Hematopoietic multipotent progenitor cell (in vitro differentiated cells): ENCODE measurements at places on chromosomes 13 and 19.

DNA sequence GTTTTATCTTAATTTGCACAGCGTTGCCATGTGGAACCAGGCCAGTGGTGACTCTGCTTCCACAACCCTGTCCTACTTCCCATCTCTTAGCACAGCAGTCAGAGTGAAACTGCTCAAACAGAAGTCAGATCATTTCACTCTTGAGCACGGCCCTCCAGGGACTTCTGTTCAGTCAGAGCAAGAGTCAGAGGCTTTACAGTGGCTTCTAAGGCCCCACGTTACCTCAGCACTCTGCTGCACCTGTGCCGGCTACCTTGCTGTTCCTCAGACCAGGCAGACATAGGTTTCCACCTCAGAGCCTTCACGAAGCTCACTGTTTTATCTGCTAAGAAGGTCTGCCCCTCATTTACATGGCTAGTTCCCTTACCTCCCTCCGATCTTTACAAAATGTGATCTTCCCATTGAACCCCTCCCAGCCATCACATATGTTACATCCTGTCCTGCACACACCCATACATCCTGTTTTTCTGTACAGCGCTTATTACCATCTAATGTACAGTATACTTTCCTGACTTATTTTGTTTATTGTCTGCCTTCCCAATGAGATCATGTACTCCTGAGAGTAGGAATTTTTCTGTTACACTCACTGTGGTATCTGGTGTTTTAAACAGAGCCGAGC lies 41.6 kb downstream of the TM9SF2 start:
- DNase-seq = no peak

GRCh38 chr19:41321600-41322270 lies 11.8 kb downstream of the CCDC97 start:
- DNase-seq = no peak

DNA sequence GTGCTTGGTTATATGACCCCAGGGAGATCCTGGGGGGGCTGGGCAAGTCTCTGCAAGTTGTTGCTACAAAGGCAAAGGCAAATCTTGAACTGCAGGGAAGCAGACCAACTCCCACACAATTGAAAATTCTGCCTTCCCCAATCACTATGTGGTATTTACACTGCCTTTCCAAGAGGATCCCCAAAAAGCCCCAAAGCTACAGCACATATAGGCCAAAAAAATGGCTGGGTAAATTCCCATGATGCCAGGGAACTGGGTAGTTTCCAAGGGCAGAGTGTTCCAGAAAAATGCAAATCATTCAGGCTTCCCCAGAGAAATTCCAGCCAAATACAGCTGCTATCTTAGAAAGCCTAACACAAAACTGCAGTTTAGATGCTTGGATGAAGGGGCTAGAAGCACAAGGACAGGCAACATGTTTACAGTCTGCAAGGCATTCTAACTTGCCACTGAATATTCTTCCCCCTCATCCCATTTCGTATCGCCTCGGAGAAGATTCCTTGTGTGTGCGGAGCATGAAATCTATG lies 6.2 kb downstream of the FOXO1 start:
- no peak for DNase-seq

GRCh38 chr19:45177817-45178261 lies at the start of gene TRAPPC6A:
TSS of gene TRAPPC6A (minus strand) at chr19:45178237. CDS start at chr19:45178218, 19 bp downstream.
- no peak for DNase-seq

DNA sequence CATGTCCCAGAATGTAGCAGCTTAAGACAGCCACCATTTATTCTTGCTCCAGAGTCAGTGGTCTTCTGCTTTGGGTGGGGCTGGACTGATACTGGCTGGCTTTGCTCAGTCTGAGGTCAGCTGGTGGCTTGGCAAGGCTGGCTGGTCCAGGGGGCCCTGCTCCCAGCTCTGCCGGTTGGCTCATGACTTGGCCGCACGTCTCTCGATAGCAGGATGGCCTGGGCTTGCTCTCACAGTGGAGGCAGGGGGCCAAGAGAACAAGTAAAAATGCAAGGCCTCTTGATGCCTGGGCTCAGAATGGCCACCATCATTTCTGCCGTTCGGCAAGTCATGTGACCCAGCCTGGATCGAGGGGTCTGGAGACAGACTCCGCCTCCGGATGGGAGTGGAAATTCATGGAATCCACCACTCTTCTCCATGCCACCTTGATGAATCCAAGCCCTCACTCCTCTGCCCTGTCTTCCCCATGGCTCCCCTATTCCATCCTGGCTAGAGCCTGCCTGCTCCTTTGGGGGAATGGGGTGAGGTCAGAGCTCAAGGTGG lies 13.1 kb downstream of the ACTMAP start:
- DNase-seq = no peak

- DNase-seq = no peak
These were observed 12.0 kb downstream of the CYP4F2 start for GRCh38 chr19:15885919-15886318.

GRCh38 chr19:20320191-20320590 lies 153.2 kb downstream of the ZNF486 start:
- DNase-seq = no peak

DNA sequence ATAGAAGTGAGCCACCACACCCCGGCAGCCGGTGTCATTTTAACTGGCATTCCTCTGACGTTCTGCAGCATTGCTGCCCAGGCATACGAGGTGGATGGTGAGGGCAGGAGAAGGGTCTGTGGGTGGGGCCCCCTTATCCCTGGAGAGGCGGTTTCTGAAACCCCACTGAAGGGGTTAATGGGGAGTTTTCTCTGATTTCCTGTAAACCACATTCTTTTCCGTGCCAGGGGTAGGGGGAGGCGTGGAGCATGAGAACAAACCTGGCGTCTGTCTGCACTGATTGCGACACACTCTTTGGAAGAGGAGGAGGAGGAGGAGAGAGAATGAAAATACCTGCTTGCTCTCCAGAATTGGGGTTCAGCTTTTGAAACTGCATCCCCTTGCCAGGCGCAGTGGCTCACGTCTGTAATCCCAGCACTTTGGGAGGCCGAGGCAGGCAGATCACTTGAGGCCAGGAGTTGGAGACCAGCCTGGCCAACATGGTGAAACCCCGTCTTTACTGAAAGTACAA lies 2.7 kb upstream of the C3 start:
- no peak for DNase-seq

DNA sequence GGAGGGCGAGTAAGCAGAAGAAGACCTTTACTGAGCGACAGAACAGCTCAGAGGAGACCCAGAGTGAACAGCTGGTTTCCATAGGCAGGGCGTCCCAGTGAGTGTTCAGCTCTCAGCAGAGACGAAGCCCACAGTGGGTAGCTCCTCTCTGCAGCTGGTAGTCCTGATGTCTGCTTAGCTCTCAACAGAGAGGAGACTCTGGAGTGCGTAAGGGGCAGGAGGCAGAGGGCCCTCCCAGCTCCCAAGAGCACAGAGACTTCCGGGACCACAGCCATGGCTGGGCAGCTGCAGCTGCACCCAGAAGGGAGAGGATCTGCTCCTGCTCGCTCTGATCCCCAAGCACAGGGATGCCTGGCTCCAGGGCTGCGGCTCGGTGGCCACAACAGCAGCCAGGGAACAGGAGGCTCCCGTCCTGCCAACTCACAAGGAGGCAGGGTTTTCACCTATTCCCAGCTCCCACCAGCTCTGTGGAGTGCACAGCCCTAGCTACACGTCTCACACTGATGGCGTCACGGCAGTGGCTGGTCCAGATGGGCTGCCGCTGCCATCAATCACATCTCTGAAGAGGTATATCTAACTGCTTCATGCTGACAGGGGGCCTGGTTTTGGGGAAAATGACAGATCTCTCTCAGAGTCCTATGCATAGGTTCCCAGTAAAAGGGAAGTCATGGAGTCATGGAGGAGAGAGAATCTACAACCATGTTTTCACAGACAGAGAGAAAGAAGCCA lies 2660.1 kb upstream of the PCDH20 start:
- no peak for DNase-seq

GRCh38 chr19:50823389-50824042 lies at the start of gene KLK1:
TSS of gene KLK1 (minus strand) at chr19:50823787. CDS start at chr19:50823748, 39 bp downstream.
- DNase-seq = no peak

DNA sequence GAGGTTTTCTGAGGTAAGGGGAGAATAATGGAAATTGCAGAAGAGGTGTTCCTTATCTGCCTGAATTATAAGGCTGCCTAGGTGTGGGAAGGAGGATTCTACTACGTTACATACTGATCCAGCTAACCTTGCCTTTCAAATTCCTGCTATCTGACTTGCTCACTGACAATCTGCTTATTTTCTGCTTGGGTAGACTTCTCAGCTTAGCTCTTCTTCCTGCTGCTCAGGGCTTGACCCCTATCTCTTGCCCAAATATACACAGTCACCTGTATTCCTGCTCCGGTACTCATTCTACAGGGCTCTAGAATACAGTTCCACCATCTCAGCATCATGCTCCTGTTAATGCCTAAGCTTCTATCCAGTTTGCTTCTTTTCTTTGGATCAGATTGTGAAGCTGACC lies 1607.6 kb downstream of the OLFM4 start:
- DNase-seq = no peak

DNA sequence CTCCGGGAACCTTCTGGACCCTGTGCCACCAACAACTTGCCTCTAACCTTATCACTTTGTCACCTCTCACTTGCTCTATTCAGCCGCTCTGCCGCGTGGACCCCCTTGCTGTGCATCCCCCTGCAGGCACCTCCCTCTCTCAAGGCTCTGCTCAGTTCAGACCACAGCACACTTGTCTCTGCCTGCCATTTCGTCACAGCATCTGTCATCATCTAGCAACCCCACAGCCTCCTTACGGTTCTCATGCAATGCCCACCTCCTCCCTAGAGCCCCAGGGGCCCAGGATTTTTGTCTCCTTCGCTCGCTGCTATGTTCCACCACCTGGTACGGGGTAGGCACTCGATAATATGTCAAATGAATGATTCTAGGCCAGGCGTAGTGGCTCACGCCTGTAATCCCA lies 4.8 kb downstream of the HAUS8 start:
- no peak for DNase-seq

DNA sequence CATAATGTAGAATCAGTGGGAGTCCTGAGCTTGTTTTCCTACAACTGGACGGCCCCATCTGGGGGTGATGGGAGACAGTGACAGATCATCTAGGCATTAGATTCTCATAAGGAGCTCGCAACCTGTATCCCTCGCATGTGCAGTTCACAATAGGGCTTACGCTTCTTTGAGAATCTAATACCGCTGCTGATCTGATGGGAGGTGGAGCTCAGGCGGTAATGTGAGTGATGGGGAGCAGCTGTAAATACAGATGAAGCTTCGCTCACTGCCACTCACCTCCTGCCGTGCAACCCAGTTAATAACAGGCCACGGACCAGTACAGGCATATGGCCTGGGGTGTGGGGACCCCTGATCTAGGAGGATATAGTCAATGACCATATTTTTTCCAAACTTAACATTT lies 38.8 kb downstream of the RCBTB1 start:
- DNase-seq = no peak

DNA sequence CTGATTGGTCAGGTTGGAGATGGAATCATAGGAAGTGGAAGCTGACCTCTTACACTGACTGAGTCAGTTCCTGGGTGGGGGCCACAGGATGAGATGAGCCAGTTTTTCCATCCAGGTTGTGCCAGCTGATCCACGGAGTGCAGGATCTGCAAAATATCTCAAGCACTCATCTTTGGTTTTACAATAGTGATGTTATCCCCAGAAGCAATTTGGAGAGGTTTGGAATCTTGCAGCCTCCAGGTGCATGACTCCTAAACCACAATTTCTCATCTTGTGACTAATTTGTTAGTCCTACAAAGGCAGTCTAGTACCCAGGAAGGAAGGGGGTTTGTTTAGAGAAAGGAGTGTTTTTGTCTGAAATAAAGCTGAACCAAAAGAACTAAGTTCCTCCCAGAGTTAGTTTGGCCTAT lies 212.8 kb downstream of the SLITRK6 start:
- no peak for DNase-seq

- no peak for DNase-seq
These were observed 7.4 kb downstream of the CHST8 start for GRCh38 chr19:33628921-33629825.

DNA sequence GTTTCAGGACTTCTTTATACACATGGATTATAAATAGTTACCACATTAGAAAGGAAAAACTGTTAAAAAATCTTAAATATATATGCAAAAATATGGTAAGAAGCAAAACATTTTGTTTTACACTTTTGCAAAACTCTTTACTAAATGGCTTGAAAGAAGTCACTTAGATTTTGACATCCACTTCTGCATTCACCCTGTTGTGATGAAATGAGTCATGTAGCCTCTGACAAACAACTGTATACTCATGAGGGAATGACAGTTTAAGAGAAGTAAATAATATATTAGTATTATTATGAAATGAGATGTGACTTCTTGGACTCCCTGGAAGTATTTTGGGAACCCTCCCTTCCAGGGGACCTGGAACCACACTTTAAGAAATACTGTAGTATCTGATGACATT lies 275.6 kb downstream of the DACH1 start:
- DNase-seq = no peak

DNA sequence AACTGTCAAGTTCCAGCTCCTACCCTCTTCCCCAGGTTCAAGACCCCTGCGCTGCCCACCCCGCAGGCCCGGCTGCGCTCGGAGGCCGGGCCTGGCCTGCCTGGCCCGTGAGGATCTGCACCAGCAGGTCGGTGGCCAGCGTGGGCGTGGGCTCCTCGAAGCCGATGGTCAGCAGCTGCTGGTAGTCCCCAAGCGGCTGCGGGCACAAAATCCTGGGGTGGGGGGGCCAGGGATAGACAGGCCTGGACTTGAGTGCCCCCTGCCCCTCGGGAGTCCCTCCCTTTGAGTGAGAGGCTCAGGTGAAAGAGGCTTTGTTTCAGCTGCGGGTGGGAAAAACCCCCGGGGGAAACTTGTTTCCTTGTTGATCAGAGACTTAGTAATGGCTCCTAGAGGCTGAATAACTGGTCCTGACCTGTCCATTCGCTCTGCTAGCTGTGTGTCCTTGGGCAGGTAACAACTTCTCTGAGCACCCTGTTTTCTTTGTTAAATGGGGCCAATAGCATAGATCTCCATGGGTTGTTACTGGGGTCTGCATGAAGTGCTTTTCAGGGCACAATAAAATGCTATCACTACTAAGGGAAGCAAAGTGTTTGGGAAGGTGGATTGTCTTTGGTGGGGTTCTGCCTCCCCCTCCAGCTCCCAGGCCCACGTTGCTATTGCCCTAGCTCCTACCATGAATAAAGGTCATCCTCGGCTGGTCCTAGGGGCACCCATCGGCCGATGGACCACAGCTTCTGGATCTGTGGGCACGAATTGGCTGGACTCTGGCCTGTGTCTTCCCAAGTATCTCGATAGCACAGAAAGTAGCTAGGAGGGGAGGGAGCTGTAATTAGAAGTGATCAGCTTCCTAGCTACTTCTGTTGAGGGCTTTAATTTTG lies 3.5 kb downstream of the C19orf67 start:
- DNase-seq = no peak

DNA sequence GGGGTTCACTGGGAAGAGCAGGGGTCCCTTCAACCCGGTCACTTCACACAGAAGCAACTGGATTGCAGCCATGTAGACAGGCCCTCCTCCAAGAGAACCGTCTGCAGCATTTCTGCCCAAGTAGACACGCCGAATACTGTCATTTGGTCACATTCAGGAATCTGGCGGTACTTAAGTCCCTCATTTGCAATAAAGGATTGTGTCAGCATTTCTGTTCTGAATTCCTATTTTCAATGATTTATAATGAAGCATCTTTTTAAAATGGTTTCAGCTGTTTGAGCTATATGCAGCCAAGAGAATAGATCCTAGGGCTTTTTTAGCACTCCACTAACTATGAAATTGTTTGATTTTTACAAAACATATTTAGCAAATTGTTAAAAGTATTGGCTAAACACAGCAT lies 143.5 kb upstream of the SOX1 start:
- DNase-seq = no peak
